ENCODE measurements at places on chromosomes 5 and 9.

GRCh38 chr5:129445379-129445778 is 14.7 kb upstream of the ADAMTS19 start:
- DNase-seq: no peak

DNA sequence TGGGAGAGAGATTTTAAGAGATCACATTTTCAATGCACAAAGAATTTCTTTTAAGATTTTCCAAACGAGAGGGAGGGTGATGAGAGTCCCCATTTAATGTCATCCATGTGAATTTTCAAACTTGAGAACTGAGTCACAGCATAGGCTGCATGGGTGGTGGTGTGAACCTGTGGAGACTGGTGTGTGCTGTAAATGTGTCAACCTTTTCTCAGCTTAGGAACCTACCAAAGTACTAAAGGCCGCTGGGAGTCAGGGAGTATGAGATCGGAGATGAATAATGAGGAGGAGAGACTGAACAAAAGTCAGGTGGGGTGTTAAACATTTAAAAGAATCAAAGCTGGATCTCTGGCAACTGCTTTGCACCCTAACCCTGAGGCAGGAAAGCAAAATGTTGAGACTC is 7.5 kb downstream of the ALDH1A1 start:
- no peak for DNase-seq

DNA sequence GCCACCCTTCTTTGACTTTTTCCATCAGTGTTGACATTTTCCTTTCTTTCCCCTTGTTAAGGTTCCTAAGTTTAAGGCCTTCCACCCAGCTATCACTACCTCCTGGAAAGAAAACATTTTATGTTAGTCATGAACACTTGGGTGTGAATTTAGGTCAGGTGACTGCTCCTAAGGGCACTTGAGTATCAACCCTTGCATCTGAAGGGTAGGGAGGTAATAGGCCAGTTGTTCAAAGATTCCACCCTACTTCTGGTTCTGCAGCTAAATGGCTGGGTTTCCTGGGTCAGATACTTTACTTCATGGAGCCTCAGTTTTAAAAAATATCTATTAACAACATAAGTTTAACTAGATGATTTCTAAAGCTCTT is 49.1 kb upstream of the OSMR start:
- DNase-seq: no peak

- no peak for DNase-seq
These were observed 102.9 kb downstream of the BOD1 start for GRCh38 chr5:173513521-173513991.

DNA sequence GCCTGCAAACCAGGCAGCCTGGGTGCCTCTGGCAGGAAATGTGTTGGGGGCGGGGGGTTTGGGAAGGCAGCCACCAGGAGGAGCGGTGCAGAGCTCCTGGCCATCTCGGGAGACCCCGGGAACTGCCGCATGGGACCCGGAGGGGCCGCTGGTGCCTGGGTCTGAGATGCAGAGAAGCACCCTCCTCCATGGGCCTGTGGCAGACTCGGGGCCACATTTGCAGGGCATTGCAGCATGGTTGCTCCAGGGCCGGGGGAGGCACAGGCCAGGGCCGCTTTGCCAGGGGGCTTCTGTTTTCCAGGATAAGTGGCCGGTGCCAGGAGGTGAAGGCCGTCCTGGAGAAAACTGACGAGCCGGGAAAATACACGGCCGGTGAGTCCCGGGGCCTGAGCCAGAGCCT is 1.7 kb downstream of the LCN1 start:
- no peak for DNase-seq

DNA sequence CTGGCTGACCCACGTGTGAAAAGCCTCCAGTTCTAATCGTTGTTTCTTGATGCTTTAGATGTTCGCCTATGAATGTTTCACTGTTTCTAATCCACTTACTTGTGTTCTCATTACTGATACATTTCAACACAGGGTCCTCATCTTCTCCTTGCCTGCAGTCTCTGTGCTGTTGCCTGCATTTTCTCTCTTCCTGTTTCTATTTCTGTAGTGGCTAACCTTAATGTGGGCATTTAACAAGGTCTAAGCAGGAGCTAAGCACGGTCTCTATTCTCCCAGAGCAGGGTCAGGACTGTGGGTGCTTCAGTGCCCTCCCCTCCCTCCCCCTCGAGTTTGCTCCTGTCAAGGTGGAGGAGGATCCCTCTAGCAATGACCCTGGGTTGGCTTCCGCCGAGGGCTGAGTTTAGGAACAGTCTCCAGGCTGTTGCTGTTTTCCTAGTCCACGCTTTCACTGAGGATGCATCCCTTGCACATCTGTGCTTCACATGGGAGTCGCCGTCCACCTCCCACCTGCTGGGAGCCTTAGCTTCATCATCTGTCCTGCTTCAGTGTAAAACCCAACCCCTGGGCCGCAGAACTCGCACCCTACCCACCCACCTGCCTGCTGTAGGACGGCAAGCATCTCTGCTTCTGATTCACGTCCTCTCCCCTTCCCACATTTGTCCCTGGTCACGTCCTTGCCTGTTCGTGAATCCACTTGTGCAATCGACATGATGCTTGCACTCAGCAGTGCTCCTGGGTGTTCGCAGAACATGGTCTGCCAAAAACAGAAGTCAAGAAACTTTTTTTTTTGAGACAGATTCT is 2.4 kb upstream of the EXOC3 start:
- no peak for DNase-seq

GRCh38 chr5:33423018-33423630 is 17.6 kb upstream of the TARS1 start:
- DNase-seq: no peak

- DNase-seq: no peak
These were observed 201.4 kb downstream of the ADAMTSL1 start for GRCh38 chr9:18675332-18675731.

DNA sequence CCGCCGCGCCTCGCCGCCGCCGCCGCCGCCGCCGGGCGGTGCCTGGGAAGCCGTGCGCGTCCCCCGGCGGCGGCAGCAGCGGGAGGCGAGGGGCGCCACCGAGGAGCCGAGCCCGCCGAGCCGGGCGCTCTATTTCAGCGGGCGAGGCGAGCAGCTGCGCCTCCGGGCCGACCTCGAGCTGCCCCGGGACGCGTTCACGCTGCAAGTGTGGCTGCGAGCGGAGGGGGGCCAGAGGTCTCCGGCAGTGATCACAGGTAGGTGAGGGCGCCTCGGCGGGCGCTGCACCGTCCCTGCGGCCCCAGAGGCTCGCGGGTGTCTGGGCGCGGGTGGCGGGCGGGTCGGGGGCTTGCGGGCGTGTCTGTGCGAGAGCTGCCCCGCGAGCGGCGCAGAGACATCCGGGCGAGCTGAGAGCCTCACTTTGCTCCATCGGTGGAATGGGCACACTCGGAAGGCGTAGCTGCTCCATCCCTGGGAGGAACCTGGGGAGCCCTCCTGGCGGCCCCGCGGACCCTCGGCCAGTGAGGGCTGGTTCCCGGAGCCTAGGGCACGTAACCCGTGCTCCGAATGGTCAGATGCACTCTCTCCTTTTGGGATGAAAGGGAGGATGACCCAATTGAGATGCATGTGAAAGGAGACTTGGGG is 864 bp downstream of the PAPPA start:
- no peak for DNase-seq

DNA sequence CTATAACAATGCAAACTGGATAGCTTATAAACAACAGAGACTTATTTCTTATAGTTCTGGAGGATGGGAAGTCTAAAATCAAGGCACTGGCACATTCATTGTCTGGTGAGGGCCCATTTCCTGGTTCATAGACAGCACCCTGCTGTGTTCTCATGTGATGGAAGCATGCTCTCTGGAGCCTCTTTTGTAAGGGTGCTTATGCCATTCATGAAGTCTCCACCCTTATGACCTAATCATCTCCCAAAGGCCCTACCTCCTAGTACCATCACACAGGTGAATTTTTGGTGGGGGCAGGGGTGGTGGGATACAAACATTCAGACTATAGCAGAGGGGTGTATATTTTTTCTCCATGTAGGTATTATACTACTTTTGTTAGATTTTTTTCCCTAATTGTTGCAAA is 92.4 kb downstream of the UNC13B start:
- no peak for DNase-seq

GRCh38 chr5:134077926-134078580 is 36.4 kb upstream of the TCF7 start:
- no peak for DNase-seq

- no peak for DNase-seq
These were observed 12.2 kb downstream of the PPP3R2 start for GRCh38 chr9:101582553-101582952.

- no peak for DNase-seq
These were observed 49.0 kb downstream of the PDE8B start for GRCh38 chr5:77259476-77259875.

- no peak for DNase-seq
These were observed 8.3 kb downstream of the BHMT2 start for GRCh38 chr5:79077680-79078365.

GRCh38 chr9:137045294-137046087 is 486 bp downstream of the NPDC1 start:
- DNase-seq: no peak

DNA sequence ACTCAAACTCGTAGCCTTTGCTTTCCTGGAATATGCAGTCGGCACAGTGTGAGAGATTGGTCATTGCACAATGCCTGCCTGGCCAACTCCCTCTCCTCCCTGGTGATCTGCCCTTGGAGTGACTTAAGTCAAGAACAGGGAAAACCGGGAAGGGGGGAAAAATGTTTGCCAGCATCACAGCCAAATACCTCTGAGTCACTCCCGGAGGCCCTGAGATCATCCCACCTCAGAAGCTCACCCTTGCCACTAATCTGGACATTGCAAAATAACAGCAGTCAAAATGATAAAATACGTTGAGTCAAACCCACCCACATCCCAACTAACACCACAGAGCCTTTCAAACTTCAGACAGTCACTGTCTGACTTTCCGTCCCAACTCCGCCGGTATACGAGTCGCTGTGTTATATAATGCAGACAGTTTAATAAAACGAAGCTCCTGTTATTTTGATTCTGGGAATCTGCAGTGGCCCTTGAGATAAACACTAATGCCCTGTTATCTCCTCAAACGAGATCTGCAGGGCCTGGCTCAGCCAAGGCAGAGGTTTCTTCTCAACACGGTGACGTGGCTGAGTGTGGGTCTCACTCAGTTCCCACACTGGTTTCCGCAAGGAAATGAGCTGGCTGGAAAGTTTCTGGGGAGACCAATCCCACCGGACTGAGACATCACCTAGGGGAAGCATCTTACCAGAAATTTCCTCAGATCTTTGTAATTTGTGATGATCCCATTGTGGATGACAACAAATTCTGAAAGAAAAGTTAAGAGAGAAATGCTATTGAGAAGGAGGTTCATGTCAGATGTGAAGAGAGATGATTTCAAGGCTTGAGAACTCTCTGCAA is 22.1 kb downstream of the GFPT2 start:
- no peak for DNase-seq

DNA sequence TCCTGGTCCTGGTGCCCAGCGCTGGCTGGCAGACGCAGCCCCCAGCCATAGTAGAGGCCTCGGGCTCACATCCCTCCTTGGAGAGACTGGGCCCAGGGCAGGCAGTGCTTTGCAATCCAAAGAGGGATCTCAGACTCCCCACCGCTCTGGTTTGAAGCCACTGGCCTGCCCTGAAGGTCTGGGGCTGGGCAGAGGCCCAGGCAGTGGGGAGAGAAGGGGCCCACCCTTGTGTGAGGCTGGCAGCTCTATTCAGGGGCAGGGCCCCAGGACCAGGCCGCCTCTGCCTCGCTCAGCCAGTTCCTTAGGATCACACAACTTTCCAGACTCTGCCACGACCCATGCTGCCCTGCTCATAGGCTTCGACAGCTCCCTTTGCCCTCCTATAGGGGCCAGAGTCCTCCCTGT is 10.7 kb upstream of the SEC16A start:
- no peak for DNase-seq

- no peak for DNase-seq
These were observed 1404.3 kb downstream of the MAT2B start for GRCh38 chr5:164909673-164910072.

DNA sequence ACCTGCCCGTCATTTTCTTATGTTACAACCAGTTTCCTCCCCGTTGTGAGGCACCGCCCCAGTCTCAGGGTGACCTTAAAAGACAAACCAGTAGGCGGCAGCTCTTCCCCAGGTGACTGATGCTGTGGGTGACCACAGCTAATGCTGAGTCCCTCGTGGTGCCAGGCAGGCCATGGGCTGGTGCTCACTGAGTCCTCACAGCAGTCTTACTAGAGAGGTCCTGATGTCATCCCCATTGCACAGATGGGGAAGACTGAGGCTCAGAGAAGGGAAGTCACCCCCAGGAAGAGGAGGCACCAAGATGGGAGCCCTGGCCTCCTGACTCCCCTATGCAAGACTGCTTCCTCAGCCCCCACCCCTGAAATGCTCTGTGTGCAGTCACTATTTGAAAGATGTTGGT is 978 bp downstream of the CFAP157 start:
- DNase-seq: no peak

- DNase-seq: no peak
These were observed 142.8 kb upstream of the COL5A1 start for GRCh38 chr9:134498814-134499166.

- DNase-seq: no peak
These were observed 31.1 kb downstream of the SV2C start for GRCh38 chr5:76114179-76114851.

DNA sequence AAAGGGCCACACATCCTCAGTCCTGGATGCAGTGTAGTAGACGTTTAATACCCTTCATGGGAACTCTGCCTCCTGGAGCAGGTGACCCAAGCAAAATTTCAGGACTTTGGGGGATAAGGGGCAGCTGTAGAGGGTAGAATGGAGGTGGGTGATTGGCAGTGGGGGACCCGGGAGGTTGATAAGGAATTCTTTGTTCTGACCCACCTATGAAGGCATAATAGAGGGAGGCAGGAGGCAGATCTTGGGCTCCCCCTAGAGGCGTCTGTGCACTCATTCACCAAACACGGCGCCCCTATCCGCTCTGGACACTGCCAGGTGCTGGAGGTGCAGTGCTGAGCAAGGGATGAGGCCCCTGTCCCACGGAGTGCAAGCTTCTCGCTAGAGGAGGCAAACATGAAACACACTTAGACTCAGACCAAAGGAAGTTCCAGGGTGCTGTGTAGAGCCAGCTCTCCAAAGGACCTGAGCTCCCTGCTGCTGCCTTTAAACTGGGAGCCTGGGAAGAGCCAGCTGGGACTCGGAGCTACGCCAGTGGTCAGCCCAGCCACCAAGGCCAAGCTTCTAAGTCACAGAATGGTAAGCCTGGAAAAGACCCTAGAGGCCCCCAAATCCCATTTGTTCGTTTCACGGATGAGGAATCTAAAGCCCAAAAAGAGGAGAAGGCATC is 7.7 kb downstream of the IL17B start:
- DNase-seq: peak; percentile 41

GRCh38 chr5:139864716-139865483 is 69.3 kb downstream of the PSD2 start:
- DNase-seq: no peak

- DNase-seq: no peak
These were observed 66.0 kb upstream of the SMIM15 start for GRCh38 chr5:61228229-61228628.

DNA sequence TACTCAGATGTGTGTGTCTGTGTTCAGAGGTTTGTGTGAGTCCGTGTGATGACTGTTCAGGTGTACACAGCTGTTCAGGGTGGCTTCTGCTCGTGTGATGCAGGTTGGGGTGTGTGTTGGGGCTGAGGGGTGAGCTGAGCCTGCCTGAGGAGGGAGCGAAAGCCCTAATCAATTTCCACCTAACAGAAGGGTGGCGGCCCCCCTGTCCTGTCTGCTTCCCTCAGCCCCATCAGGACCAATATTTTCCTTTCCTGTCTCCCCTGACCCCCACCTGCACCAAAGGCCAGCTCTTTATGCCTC is 30.2 kb downstream of the LHX2 start:
- DNase-seq: no peak

GRCh38 chr9:79193001-79193400 is 378.8 kb upstream of the TLE4 start:
- no peak for DNase-seq
